ENCODE measurements at places on chromosomes 7 and 10.

- no peaks in the 10 kb centered on the region for H3K4me1 ChIP-seq
- no peak for DNase-seq
- H3K27ac ChIP-seq, result no peak overlapping the region
- H3K36me3 ChIP-seq, result no peaks in the 10 kb centered on the region
- H3K27me3 ChIP-seq, result no peaks in the 10 kb centered on the region
These were observed 193.1 kb upstream of the POM121L12 start for GRCh38 chr7:52842202-52842900.

- no peaks in the 10 kb centered on the region for H3K36me3 ChIP-seq
- H3K27ac ChIP-seq, result no peak overlapping the region
- H3K4me1 ChIP-seq, result no peaks in the 10 kb centered on the region
- H3K4me3 ChIP-seq, result no peak overlapping the region
- H3K27me3 ChIP-seq, result no peaks in the 10 kb centered on the region
- DNase-seq, result no peak
These were observed 22.2 kb downstream of the ARHGAP21 start for GRCh38 chr10:24701447-24701846.

GRCh38 chr7:15967551-15967950 lies 281.1 kb upstream of the MEOX2 start:
- H3K27me3 ChIP-seq, result no peaks in the 10 kb centered on the region
- H3K4me3 ChIP-seq, result no peak overlapping the region

DNA sequence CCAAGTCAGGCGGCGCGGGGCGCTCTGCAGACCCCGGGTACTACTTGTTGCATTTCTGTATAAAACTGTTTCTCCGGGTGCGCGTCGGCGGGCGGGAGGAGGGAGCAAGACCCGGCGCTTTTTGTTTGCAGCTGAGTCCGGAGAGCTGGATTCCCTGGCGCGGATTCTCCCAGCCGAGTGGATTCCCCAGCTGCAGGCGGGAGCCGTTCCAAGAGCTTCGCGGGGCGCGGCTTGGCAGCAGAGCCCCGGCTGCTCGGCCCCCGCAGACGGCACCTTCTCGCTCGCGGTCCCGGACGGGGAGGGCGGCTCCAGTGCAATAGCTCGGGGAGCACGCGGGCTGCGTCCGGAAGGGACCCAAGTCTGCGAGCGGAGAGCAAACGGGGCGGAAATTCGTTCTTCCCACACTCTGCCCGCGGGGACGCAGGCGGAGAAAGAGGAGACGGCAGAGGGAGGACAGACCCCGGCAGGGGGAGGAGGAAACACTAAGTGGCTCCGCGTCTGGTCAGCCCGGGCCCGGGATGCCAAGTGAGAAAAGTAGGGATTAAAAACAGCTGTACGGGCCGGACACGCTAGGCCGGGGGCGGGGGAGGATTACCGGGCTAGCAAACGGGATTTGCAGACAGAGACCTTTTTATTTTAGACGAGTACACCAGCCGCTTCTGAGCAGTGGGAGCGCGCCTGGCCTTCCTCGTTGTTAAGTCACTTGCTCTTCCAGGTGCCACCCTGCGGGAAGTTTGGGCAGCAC lies at the start of gene TRIL:
TRIL (minus strand) TSS at position 96 of the 745 bp plus-strand sequence. CDS start 284 bp downstream, outside the sequence.
- no peak for DNase-seq
- no peak within 1 kb of the TSS for H3K4me3 ChIP-seq
- H3K36me3 ChIP-seq, result no peaks in the 10 kb centered on the region
- H3K27ac ChIP-seq, result no peak within 1 kb of the TSS
- no peaks in the 10 kb centered on the region for H3K4me1 ChIP-seq

DNA sequence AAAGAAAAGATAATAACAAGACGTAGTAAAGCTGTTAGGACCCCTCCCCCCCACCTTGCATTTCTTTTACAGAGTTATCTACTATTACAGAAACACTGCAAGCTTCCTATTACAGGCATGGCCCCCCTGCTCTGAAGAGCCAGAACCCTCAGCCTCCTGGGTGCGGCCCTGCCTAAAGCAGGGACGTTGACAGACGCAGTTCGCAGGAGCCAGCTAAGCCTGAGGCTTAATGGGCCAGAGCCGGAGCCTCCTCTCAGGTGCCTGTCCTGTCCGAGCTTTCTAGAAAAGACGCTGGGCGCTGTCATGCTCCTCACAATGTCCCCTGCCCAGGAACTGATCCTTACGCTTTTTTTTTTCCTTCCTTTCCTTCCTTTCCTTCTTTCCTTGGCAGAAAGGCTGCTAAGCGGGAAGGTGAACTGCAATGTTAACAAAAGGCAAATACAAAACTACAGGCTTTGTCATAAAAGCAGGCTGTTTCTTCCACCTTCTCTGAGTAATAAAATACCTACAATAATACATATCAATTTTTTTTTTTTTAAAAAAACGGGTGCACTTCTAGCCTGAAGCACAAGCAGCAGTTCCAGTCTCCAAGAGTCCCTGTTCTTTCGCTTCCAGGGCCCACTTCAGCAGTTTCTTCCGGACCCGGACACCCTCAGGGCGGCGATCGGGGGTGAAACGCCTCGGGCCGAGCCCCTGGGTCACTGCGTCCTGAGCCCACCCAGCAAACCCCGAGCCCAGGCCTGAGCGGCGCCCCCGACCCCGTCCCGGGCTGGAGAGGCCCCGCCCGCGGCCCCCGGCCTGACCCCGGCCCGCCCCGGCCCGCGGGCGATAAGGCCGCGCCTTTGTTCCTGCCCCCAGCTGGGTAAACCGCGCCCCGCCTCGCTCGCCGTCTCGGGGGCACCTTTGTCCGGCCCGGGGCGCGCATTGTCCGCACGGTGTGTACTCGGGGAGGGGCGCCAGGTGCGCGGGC lies 11.2 kb downstream of the MNX1 start:
- no peaks in the 10 kb centered on the region for H3K27me3 ChIP-seq
- H3K4me1 ChIP-seq, result peaks cover 17% of the 10 kb centered on the region
- no peaks in the 10 kb centered on the region for H3K36me3 ChIP-seq
- DNase-seq, result no peak
- H3K4me3 ChIP-seq, result no peak overlapping the region
- H3K27ac ChIP-seq, result no peak overlapping the region
